Tibial nerve (tissue), 4 donors: ENCODE measurements at places on chromosomes 4 and X. TPM values are rescaled to one million over a fixed set of nuclear protein-coding genes. Genes with fewer than 3 reads are reported as not detected.

GRCh38 chrX:44061968-44062614, 88.9 kb upstream of the NDP start:
- DNase-seq: no peak

DNA sequence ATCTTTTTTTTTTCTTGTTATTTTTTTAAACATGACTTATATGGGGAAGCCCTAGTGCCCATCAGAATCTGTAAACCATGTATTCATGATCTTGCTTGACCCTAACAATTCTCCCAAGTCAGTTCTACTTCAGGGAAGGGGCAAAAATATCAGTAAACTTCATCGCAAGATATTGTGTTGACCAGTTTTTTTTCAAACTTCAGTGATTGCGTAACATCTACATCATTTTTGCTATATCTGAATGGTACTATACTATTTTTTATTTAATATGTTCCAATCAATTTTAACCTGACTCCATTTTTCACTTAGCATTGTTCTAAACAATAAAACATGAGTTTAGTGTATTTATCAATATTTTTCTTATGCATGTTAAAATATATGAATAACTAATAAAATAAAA, 221.2 kb downstream of the NKX6-1 start:
- DNase-seq: no peak

DNA sequence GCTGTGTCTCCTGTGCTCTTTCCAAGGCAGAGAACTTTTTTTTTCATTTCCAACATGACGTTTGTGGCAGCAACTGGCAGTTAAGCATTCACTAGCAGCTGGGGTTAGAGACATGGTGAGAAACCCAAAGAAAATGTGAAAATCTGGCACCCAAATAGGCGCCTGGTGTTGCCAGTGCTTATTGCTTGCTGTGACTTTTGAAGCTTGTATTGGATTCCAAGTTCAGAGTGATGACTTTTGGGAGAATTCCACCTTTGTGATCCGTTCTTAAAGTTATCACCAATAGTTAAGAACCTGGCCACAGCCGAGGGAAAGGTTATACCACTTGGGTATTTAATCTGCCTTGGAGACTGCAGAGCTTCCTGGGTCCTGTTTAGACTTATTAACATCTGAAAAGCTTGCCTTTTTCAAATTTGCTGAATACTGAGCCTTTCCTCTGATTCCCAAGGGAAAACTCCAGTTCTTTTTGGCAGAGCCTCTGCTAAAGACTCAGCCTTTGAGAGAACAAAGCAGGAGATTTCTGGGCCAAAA, 101.0 kb downstream of the OPHN1 start:
- no peak for DNase-seq

DNA sequence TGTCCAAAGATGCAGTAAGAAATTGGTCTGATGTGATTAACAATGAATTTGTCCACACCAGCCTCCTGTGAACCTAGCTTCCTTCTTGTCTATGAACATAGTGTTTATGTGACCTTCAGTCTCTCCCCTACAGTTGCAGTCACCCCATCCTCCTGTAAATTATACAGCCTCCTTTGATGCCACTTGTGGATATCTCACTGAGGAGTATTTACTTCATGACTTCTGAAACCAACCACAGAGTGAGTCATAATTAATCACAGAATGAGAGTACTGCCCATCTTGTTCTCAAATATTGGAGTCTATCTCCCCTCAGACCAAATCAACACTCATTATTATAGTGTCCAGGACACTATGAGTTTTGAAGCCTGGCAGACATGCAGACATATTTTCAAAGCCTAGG, 27.3 kb upstream of the XAGE2 start:
- no peak for DNase-seq

DNA sequence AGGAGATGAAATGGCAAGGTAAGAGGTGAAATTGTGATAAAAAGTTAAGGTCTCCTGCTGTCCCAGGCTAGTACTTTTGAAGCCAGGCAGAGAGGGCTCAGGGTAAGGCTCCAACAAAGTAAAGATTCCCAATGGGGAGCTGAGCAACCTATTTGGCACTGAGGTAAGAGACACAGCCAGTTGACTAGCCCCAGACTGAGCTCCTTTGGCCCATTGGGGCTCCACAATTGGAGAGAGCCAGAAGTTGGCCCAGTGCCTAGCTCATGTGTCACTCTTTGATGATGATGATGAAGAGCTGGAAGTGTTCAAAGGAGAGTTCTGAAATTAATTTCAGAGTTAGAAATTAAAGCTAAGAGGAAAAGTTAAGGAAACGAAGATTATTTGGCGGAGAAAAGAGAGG, 94.6 kb downstream of the RLIM start:
- DNase-seq: no peak

GRCh38 chrX:115929480-115929879, 241.1 kb upstream of the AGTR2 start:
- DNase-seq: no peak

- no peak for DNase-seq
Measured at GRCh38 chr4:913280-913618, 18.9 kb downstream of the GAK start.

DNA sequence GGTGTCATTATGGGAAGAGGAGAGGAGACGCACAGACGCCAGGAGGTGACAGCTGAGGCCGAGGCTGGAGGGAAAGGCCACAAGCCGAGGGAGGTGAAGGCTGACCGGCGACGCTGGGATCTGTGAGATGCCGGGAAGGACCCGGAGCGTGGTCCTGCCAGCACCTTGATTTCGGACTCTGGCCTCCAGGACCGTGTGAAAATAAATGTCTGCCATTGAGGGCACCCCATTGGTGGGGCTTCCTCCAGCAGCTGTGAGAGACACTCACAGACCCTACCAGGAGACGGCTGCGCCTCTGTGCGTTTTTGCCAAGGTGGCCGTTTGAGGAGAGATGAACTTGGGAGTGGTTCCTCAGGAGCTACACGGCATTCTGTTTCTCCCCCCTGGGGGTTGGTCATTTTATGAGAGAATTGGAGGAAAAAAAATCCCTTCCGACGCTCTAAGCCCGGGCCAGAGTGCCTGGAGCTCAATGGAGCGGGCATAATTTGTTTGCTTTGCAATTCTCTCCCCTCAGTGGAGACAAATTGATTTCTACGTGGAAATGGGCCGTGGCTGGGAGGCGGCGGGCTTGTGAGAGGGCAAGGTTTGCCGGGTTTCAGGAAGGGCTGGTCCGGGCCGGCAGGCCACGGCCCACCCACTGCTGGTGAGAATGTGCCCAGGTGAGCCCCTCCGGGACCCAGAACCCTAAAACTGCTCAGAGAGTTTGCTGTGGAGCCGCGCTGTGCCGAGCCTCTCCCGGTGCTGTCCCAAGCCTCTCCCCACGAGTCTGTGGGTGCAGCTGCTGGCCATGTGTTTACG, 53.9 kb downstream of the CPZ start:
- DNase-seq: no peak

DNA sequence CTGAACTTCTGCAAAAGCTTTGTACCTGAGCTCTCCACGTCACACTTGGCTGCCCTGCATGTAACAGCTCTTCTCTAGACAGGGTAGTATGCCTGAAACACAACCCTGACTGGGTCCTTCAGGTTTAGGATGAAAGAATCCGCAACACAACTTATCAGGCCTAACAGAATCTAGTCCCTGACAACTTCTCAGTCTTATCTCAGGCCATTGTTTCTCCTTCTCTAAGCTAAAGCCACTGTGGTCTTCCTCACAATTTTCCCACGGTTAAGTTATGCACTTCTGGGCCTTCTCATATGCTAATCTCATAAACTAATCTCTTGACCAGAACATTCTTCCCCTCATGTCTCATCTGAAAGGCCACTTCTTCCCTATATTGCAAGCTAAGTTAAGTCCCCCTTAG, 10.8 kb upstream of the TMPRSS11B start:
- DNase-seq: no peak

DNA sequence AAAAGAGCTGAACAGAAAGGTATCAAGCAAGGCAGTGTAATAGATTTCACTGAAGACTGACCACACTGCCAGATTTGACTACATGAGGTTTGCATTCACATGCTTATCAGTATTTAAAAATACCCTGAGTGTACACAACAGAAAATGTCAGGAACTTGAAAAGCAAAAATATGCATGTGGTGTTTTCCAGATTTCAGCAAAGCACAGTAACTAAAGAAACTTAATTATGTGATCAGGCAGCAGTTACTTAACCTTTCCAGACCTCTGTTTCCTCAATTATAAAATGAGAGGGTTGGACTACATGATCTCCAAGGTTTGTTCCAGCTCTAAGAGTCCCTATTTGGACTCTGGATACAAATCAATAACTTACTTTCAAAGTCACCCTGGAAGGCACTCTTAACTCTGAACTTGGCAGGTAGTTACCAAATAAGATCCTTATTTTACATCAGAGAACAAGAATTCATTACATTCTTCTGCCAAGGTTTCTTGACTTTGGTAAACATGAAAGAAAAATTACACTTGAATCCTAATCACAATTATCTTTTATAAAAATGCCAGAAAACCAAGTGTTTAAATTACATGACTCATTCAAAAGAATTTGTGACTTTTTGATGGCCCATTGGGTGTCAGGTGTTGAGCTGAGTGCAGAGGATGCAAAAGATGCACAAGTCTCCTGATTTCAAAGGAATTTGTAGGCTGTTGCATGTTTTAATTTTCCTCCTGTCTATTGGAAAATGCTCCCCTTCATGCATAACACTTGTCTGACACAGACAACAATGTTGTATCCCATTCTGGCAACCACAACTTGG, 241.6 kb downstream of the MGST2 start:
- DNase-seq: no peak

- DNase-seq: no peak
Measured at GRCh38 chr4:13990596-13991589, 363.4 kb upstream of the BOD1L1 start.

DNA sequence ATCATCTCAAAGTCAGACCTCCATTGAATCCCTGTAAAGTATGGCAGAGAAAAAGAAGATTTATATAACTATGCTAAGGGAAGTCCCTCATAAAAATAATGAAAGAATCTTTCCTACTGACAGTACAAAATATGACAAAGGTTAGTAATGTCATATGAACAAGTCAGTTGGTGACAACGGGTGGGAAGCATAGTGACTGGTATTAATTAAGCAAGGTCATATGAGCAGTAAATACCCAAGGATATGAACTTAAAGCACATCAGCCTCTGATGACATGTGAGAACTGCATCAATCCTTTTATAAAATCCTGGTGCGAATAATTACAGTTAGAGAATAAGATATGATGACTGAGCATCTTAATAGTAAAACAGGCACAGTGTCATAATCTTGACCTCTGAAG, 364.8 kb upstream of the GALNTL6 start:
- no peak for DNase-seq

Gene NAP1L3
- total RNA-seq: 2.7 TPM

Gene NUP62CL
- not detected for total RNA-seq

Gene PNPLA4
- 13.0 TPM for total RNA-seq

Gene GNRHR
- total RNA-seq: not detected

Gene GRIA3
- 0.60 TPM for total RNA-seq

Gene FREM3
- total RNA-seq: not detected

Gene CRLF2
- total RNA-seq: 3.1 TPM

Gene CCKAR
- total RNA-seq: not detected

Gene HEPH
- total RNA-seq: 30.0 TPM

Gene SLC4A4
- total RNA-seq: 3.7 TPM
